ENCODE measurements at places on chromosomes 1 and 21.

GRCh38 chr1:47385020-47385419 is 31.1 kb upstream of the FOXE3 start:
- DNase-seq: no peak

DNA sequence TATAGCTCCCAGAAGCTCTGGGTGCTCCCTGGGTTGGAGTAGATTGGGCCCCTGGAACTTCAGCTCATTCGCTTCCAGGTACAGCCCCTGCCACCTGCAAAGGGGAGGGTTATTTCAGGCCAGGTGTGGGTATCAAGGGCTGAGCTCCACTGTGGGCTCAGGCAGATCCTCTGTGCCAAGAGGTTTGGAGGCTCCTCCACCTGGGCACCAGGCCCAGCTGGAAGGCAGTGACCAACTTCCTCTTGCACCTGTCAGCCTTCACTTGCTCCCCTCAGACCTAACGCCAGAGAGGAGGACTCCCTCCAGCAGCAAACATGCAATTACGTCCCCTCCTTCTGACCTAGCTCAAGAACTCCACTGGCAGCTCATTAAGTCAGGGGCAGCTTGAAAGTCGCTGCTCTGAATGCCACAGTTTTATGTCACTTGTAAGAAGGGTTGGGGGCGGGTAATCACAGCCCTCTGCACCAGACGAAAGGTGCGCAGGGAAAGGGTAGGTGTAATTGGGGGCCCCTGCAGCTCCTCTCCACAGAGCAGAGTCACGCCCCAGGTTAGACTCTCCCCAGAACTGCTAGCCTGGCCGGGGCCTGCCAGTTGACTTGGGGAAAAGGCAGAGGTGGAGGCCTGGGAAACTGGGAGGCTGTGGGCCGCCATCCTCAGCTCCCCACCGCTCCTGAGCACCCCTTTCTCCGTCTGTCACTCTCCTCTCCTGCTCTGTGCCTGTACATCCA is 125.0 kb upstream of the TMPRSS2 start:
- DNase-seq: no peak

DNA sequence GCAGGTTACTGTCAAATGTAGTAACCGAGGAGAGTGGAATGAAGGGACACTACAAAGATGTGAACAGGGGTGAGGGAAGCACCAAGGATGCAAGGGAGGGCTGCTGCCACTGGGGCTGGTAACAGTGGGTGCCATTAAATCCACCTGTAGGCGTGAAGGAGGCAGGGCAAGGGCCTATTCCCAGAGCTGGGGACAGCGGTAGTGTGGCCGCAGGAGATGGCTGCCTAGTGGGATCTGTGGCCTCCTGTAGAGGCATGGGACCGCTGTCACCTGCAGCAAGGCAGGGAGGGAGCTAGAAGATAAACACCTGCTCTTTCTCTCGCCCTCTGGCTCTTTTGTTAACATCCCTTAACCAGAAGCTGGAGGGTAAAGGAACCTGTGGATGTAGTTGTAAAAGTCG is 80.5 kb upstream of the CNIH3 start:
- no peak for DNase-seq

- no peak for DNase-seq
Measured at GRCh38 chr1:153939476-153939875, 7.0 kb downstream of the DENND4B start.

DNA sequence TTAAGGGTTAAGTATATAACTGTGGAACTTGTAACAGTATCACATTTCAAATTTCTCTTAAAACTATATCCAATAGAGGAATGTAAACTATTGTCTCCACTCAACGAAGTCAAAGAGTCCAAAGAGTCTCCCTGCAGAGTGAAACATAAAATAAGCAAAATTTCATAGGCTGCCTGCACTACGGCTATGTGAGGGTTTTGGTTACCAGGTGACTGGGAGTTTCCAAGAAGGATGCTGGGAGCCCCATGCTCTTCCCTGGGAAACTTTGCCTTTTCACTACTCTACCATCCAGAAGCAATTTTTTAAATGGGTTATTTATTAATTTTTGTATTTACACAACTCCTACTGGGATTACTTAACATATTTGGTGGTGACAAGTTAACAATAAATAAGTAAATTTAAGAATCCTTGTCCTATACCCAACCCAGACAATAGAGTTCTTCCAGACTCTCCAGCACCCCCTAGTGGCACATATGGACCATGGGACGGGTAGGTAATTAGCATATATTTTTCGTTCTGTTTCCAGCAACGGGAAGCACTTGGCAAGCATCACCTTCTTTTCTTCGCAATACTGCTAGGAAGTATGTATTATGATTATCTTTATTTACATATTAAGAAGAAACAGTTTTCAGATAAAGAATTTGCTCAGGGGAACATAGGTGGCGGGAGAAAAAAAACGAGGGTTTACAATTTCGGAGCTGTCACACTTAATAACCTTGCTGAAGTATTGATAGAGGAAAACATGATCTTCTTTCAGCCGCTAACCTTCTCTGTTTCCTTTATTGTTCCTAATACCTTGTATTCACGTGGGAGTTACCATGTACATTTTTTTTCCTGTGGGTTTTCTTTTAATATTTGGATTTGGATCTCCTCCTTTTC is 3.5 kb downstream of the FMO2 start:
- peak; percentile 63 for DNase-seq

GRCh38 chr1:98323388-98323787 is 338.1 kb upstream of the SNX7 start:
- DNase-seq: no peak

DNA sequence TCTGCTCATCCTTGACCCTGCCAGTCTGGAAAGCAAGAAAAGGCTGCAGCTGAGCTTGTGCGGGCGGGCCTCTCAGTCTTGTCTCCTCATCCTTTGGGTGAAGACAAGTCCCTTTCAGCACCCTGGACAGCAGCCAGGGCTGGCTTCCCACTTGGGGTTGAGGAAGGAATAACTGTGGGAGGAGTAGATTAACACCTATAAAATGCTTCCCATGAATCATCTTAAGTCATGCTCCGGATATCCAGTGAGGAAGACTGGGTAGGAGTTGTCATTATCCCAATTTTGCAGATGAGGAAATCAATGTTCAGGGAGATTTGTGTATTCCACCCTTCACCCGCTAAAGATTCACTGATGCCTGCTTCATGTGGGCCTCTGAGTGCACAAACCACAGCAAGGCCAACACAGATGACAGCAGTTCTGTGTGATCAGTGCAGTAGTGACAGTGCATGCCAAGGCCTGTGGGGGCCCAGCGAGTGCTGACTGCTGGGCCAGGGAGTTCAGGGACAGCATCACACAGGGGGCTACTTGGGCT is 20.1 kb upstream of the COL16A1 start:
- no peak for DNase-seq

DNA sequence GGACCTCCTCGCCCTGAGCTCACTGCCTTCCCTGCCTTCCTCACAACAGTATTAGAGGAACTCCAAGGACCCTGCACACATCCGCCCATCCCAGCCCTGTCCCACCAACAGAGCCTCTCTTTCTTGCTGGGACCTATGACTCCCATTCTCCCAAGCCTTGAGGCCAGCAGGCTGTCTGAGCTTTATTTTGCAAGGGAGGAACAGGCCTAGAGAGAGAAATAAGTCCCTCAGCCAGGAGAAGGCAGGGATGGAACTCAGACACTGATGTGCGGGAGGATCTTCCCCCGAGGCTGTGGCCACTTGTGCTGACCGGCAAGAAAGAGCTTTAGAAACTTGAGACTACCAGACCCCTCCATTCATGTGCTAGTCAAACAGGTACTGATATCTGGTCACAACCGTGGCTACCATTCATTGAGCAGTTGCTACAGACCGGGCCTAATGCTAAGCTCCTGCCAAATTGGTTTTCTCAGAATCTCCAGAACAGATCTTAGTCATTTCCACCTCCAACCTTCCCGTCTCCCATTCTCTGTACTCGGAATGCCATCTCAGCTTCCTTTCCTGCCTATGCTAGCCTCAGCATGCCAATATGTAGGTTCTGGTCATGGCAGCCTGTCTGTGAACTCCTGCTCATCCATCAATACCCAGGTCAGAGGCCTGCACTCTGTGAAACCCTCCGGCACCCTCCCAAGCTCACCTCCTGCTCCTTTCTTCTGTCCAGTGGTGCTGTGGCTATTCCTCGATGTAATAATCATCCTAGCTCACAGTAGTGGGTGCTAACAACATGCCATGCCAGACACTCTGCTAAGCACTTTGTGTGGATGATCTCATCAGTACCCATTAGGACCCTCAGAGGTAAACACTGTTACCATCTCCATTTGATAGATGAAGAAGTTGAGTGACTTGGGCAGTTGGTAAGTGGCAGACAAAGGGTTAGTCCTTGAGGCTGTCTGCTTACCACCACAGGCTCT is 3.8 kb downstream of the TMEM54 start:
- no peak for DNase-seq

- no peak for DNase-seq
Measured at GRCh38 chr1:32339363-32339978, 3.4 kb upstream of the MARCKSL1 start.

DNA sequence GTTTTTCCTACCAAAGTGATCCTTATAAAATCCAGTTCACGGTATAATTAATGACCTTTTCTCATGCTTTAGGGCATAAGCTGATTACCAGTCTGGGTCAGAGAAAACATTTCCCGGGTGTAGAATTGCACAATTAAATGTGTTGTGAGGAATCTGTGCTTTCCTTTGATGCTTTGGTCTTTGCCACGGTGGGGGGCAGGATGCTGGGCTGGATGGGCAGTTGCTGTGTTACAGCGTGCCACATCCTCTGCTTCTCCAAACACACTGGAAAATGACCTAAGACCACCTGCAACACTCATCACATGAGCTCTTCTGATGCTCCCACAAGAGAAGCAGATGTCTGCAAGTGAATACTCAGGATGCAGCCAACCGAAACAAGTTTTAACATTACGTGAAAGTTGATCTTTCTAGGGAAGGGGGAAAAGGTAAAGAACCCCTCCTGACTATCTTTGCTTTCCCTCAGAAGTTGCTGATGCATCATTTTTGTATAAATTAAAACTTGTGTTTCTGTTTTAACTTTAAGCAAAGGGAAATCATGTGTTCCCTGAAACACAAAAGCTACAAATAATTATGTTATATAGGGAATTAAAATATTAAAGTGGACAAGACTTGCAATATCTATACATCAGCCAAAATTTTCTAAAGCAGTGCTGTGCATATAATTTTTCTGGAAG is 515.3 kb upstream of the NR5A2 start:
- no peak for DNase-seq

DNA sequence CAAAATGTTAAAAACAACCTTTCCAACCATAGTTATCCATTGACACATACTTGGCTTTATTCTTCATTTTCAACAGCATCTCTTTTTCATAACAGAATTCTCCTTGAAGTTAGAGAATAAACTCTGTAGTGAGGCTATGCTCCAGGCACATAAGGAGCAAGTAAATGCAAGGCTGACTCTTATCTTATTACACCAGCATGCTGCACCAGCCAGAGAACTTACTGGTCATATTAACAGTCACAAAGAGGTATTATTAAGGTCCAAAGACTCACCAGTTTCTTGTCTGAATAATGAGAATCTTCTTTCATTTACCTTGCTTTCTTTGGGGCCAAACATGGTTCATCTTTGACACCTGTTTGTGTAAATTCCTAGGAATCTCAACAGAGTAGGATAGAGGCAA is 71.3 kb upstream of the IVNS1ABP start:
- DNase-seq: no peak
